ENCODE measurements at places on chromosomes 1 and 21. TPM values are rescaled to one million over a fixed set of nuclear protein-coding genes. Genes with fewer than 3 reads are reported as not detected.

The FMN2 gene
- polyA plus RNA-seq = 10.1 TPM

The NBPF1 gene
- 14.7 TPM for polyA plus RNA-seq

The HAO2 gene
- polyA plus RNA-seq = not detected

DNA sequence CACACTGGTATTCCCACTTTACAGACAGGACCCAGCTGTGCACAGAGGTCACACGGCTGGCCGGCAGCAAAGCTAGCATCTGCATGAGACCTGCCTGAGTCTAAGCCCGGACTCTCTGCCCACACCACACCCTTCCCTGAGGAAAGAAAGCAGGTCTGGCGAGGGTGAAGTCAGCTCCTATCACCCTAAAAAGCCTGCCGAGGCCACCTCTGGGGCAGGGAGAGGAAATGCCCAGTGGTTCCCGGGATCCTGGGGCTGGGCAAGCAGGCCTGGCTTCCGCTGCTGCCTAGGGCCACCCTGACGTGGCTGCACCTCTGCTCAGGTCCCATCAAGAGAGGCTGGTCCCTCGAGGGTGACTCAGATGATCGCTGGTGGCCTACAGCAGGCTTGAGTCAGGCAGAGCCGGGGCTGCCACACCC, 42.2 kb downstream of the RAP1GAP start:
- no peak overlapping the region for H3K27ac ChIP-seq
- no peaks in the 10 kb centered on the region for H3K36me3 ChIP-seq
- no peaks in the 10 kb centered on the region for H3K27me3 ChIP-seq
- no peak overlapping the region for H3K4me3 ChIP-seq

DNA sequence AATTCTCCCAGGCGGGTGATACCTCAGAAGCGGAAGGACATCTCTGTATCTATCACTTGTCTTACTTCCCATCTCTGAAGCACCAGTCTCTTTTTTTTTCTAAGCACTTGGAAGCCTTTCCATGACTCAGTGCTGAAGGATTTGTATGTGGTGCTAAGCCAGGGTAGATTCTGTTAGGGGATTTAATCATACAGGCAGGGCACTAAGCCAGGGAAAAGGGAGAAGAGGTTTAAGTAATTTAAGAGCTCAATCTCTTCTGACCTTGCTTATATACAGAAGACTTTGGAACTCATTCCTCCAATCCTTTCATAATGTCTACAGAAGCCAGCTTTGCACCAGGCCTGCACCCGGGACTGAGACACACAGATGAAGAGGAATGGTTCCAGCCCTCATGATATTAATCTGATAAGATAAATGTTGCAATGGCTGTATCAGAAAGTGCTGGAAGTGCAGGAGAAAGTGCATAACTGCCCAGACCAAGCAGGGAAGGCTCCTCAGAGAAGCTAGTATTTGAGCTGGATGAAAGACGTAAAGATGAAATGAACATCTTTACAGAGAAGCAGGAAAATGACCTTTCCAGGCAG, 11.0 kb downstream of the FAM163A start:
- DNase-seq = no peak
- H3K27ac ChIP-seq = no peak overlapping the region
- H3K4me1 ChIP-seq = no peaks in the 10 kb centered on the region
- no peak overlapping the region for H3K4me3 ChIP-seq
- H3K36me3 ChIP-seq = no peaks in the 10 kb centered on the region

DNA sequence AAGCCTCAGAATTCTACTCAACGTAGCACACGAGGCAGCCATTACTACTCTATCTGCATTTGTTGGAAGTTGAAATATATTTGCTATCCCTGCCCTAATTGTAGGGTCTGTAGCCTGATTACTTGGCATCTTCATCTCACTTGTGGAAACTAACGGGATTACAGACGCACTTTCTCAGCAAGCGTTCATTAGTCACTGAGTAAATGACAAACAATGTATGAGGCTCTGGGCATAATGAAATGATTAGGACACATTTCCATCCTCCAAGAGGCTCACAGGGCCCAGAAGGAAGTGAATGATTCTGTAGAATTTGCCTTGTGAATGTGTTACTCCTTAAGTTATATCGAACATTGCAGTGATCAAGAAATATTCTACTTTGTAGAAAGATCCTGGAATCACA, 78.1 kb downstream of the KIF26B start:
- no peak overlapping the region for H3K27ac ChIP-seq
- no peaks in the 10 kb centered on the region for H3K27me3 ChIP-seq
- no peaks in the 10 kb centered on the region for H3K4me1 ChIP-seq
- H3K36me3 ChIP-seq = no peaks in the 10 kb centered on the region
- H3K4me3 ChIP-seq = no peak overlapping the region

DNA sequence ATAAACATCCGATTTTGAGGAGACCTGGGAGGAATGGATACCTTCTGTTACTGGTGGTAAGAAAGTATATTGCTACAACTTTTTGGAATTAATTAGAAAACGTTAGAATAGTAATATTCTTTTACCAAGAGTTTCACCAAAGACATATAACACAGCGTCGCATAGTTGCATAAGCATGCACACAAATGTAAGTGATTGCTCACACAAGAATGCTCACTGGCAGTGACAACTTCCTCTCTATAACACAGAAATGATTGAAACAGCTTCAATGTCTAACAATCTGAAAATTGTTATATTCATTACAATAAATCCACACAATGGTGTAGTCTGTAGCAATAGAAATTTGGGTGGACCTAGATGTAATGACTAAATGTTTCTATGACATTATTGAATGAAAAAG, 998.6 kb downstream of the TTLL7 start:
- DNase-seq = no peak
- no peaks in the 10 kb centered on the region for H3K27me3 ChIP-seq
- H3K4me1 ChIP-seq = no peaks in the 10 kb centered on the region
- no peak overlapping the region for H3K27ac ChIP-seq
- H3K4me3 ChIP-seq = no peak overlapping the region

The EPHA10 gene
- polyA plus RNA-seq = 0.02 TPM

The PCBP3 gene
- polyA plus RNA-seq = 3.1 TPM

DNA sequence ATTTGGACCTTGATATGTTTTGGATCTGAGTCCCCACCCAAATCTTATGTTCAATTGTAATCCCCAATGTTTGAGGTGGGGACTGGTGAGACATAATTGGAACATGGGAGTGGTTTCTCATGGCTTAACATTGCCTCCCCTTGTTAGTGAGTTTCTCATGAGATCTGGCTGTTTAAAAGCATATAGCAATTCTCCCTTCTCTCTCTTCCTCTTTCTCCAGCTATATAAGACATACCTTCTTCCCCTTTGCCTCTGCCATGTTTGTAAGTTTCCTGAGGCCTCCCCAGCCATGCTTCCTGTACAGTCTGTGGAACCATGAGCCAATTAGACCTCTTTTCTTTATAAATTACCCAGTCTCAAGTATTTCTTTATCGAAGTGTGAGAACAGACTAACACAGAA, 692.4 kb downstream of the KCNT2 start:
- H3K27me3 ChIP-seq = no peaks in the 10 kb centered on the region
- H3K4me3 ChIP-seq = no peak overlapping the region
- DNase-seq = no peak
- H3K27ac ChIP-seq = no peak overlapping the region

GRCh38 chr1:71557138-71557537, 476.3 kb upstream of the ZRANB2 start:
- no peak for DNase-seq
- H3K4me1 ChIP-seq = no peaks in the 10 kb centered on the region
- H3K27me3 ChIP-seq = no peaks in the 10 kb centered on the region
- no peak overlapping the region for H3K4me3 ChIP-seq
- no peak overlapping the region for H3K27ac ChIP-seq
- H3K36me3 ChIP-seq = no peaks in the 10 kb centered on the region

The CD48 gene
- polyA plus RNA-seq = 17.6 TPM

The IL12RB2 gene
- polyA plus RNA-seq = 0.02 TPM

GRCh38 chr1:169698976-169699375, 12.4 kb downstream of the SELL start:
- H3K27ac ChIP-seq = no peak overlapping the region
- H3K4me3 ChIP-seq = no peak overlapping the region
- H3K4me1 ChIP-seq = no peaks in the 10 kb centered on the region
- no peaks in the 10 kb centered on the region for H3K27me3 ChIP-seq

The GREM2 gene
- 8.5 TPM for polyA plus RNA-seq

- H3K27ac ChIP-seq = no peak overlapping the region
- H3K27me3 ChIP-seq = no peaks in the 10 kb centered on the region
- no peak overlapping the region for H3K4me3 ChIP-seq
- H3K36me3 ChIP-seq = no peaks in the 10 kb centered on the region
- H3K4me1 ChIP-seq = peaks cover 1% of the 10 kb centered on the region
- no peak for DNase-seq
Measured at GRCh38 chr1:244662599-244662998, 9.7 kb downstream of the DESI2 start.

DNA sequence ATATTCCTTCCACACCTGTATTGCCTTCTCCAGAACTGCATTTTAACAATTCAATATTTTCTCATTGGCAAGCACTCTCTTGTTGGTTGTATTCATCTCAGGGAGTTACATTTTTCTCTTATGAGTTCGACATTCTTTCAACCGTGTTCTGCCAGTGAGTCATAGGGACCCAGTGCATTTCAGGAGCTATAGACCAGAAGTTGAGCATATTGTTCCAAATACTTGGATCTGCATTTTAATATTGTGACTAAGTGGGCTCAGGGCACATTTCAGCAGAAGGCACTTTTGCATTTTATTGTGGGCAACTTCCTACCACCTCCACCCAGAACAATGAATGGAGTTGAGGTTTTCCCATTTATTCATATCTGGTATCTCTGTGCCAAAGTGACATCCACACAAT, 132.8 kb downstream of the TNFSF18 start:
- no peak overlapping the region for H3K4me3 ChIP-seq
- H3K27me3 ChIP-seq = no peaks in the 10 kb centered on the region
- no peaks in the 10 kb centered on the region for H3K4me1 ChIP-seq
- no peak for DNase-seq

GRCh38 chr1:209383422-209383821, 200.1 kb upstream of the CAMK1G start:
- DNase-seq = no peak
- no peak overlapping the region for H3K4me3 ChIP-seq
- H3K36me3 ChIP-seq = no peaks in the 10 kb centered on the region

The SNAPIN gene
- polyA plus RNA-seq = 41.3 TPM

- H3K4me1 ChIP-seq = peaks cover 3% of the 10 kb centered on the region
- no peaks in the 10 kb centered on the region for H3K27me3 ChIP-seq
- no peak overlapping the region for H3K4me3 ChIP-seq
- no peak for DNase-seq
- H3K36me3 ChIP-seq = no peaks in the 10 kb centered on the region
Measured at GRCh38 chr1:221634606-221635005, 107.3 kb downstream of the DUSP10 start.

The FNDC5 gene
- polyA plus RNA-seq = 8.2 TPM

- no peak overlapping the region for H3K27ac ChIP-seq
- no peak overlapping the region for H3K4me3 ChIP-seq
- peak; percentile 57 for DNase-seq
- H3K4me1 ChIP-seq = peaks cover 9% of the 10 kb centered on the region
- H3K36me3 ChIP-seq = no peaks in the 10 kb centered on the region
Measured at GRCh38 chr1:94061513-94062443, 59.2 kb downstream of the ABCA4 start.

DNA sequence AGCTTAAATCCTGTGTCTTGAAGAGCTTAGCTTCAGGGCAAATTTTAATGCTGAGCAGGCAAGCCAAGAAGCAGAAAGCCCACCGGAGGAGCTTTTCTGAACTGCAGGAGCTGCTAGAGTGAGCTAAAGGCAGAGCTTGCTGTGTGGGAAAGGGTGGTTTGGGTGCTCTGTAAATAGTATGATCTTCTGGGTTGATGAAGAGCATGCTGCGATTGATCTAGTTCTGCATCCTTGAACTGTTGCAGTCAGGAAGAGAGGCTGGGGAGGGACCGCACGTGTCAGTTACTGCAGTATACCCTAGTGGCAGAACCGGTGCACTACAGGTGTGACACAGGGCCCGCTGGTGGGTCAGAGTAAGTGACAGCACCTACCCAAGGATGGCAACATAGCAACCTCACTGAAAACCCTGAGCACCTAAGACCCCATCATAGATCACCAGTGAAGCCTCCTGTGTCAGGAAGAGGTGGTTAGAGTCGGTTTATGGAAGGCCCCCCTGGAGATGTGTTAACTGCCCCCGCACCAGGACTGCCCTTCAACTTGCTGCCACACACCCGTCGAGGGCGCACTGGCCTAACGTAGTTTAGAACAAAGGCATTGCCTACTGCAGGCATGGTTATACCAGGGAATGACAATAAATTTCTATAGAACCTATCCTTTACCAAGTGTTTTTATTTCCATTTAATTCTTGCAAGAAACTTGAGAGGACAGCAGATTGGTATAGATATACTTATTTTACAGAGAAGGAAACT, 146.0 kb upstream of the KIAA0040 start:
- H3K27ac ChIP-seq = no peak overlapping the region
- H3K36me3 ChIP-seq = no peaks in the 10 kb centered on the region
- no peaks in the 10 kb centered on the region for H3K4me1 ChIP-seq
- no peak for DNase-seq
- no peak overlapping the region for H3K4me3 ChIP-seq

GRCh38 chr1:8425781-8426161, 107.9 kb downstream of the SLC45A1 start:
- H3K27me3 ChIP-seq = no peaks in the 10 kb centered on the region
- H3K4me3 ChIP-seq = no peak overlapping the region
- H3K27ac ChIP-seq = no peak overlapping the region
- no peak for DNase-seq

The GART gene
- polyA plus RNA-seq = 57.5 TPM

DNA sequence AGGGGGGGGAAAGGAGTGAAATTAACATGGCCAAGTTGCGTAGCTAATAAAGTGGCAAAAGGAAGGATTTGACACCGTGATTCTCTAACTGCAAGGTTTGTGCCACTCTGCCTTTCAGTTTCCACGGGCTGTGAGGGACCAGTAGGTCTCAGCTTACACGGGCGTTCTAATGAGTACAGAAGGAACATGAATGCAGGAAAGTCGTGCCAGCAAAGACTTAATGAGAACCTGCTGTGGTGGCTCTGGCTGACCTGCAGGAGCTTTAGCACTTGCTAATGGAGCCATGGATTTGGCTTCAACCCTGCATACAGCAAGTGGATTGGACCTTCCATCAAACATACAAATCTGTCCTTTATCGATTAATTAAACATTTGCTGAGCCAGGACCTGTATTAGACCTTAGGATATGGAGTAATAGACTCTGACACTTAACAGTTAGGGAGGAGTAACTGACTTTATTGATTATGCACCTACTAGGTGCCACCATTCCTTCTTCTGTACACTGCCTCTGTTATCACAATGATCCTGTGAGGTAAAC, 15.1 kb upstream of the PITHD1 start:
- DNase-seq = no peak
- no peaks in the 10 kb centered on the region for H3K4me1 ChIP-seq
- no peak overlapping the region for H3K27ac ChIP-seq
- H3K4me3 ChIP-seq = no peak overlapping the region
- H3K36me3 ChIP-seq = no peaks in the 10 kb centered on the region

The FAM72A gene
- 1.5 TPM for polyA plus RNA-seq

DNA sequence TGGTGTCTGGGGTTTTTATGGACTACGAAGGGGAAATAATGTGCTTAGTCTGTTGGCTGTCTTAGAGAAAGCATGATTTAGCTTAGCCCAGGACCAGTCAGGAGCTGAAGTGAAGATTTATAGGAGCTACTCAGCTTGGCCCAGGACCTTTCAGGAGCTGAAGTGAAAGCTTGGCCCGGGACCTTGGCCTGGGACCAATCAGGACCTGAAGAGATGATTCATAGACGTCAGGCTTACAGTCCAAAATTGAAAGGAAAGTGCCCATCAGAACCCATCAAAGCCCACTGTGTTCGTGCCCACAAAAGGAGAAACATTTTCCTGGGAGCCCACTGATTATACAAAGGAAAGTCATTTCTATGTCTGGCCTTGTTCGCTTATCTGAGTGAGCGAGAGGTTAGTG, 35.6 kb downstream of the MSTO1 start:
- H3K4me3 ChIP-seq = no peak overlapping the region
- H3K36me3 ChIP-seq = no peaks in the 10 kb centered on the region
- H3K27me3 ChIP-seq = no peaks in the 10 kb centered on the region
